Right lung (tissue), 10 donors: ENCODE measurements at places on chromosomes 5 and 9.

DNA sequence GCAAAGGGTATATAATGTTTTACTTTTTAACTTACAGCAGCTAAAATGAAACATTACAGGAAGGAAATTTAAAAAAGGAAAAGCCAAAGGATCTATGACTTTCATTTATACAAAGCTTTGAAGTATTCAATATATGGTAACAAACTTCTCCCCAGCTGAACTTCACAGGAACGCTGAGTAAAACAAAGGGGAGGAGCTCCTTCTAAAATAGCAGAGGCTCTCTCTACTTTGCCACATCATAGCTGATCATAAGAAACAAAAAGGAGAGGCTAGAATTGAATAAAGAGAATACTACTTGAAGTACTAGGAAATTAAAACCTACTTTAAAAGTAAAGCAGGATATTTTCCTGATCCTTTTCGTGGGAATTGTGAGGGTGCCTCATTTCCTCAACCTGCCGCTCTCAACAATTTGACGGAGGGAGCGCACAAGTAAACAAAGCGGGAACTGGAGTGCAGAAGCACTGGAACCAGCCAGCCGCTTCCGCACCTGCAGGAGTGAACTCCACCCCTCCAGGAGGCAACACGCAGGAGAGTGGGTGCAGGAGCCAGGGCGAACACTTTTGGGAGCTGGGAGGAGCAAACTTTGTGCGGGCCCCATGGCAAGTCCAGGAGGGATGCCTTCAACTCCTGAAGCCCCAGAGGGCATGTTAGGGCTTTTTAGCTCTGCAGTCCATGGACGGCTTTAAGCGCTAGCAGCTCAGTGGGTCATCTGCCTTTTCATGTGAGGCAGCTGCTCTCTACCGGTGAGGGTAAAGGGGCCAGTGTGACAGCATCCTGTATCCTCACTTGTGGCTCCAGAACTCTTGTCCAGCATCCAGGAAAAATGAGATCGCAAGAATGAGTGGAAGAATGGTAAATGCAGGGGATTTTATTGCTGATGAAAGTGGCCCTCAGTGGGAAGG is 757.4 kb downstream of the PTPRD start:
- DNase-seq, result no peak

DNA sequence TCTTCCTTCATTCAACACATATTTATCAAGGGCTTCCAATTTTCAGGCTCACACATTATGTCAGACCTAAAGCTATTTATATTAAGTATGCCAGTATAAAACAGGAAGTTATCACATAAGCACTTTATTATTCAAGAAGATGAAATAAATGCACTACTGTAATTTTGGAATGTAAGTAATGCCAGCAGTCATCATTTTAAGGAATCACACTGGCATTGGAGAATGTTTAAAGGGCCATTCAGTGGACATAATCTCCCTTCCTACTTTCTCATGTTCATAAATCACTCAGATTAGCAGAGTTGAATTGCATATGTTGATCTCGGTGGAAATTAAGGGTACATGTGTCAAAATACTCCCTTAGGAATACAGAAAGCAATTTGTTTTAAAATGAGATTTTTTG is 164.4 kb downstream of the GIN1 start:
- DNase-seq, result no peak

- no peak for DNase-seq
Observed at GRCh38 chr5:85741972-85742371, 875.8 kb upstream of the COX7C start.

GRCh38 chr5:163889369-163889768 is 383.9 kb downstream of the MAT2B start:
- no peak for DNase-seq

DNA sequence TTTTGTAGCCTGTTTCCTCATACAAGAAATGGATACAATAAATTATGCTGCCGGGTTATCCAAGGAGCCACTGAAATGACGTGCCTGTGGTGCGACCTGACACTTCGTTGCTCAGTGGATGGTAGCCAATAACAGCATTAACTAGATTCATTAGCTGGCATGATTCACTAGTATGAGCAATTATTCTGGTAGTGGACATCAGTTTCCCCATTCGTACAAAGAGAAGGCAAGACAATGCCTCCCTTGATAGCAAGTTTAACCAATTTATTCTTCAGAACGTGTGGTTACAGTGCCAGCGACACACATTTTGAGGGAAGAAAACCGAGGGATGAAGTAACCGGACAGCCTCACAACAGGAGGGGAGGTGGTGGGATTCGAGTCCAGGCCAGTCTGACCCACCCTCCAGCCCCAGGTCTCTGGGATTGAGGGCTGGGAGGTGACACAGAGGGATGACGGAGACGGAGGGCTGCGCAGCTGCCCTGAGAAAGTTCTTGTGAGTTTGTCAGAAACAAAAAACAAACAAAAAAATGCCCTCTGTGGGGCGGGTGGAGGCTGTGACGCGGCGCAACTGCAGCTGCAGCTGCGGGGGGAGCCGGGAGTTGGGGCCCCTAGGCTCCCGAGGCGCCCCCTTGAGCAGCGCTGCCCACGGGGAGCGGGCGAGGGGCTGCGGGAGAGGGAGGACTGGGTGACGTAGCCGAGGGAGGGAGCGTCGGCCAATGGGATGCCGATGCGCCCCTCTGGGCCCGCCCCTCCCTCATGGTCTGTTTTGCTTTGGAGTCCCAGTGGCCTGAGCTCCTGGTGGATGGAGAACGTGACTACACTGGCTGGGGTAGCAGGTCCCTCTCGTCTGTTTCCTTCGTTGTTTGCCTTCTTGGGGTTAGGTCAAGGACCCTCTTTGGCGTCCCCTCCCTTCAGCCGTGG is 10.9 kb downstream of the LHX2 start:
- DNase-seq, result no peak
